ENCODE measurements at places on chromosomes 3 and 15.

GRCh38 chr3:28232659-28233058, 8.8 kb upstream of the CMC1 start:
- DNase-seq = no peak

GRCh38 chr3:38738630-38739395, 77.2 kb downstream of the SCN10A start:
- DNase-seq = peak; percentile 21

GRCh38 chr15:73015493-73015892, 36.8 kb upstream of the NEO1 start:
- no peak for DNase-seq

- DNase-seq = peak; percentile 25
Measured at GRCh38 chr3:123202451-123202850, 708 bp downstream of the SEC22A start.

GRCh38 chr15:50702762-50703334, 16.3 kb upstream of the TRPM7 start:
- no peak for DNase-seq

- no peak for DNase-seq
Measured at GRCh38 chr15:88623061-88623460, 1.9 kb downstream of the AEN start.

- no peak for DNase-seq
Measured at GRCh38 chr3:55002416-55002930, 74.6 kb upstream of the LRTM1 start.

- DNase-seq = no peak
Measured at GRCh38 chr3:80733522-80734176, 965.9 kb upstream of the ROBO1 start.

- no peak for DNase-seq
Measured at GRCh38 chr3:69322158-69322509, 63.8 kb downstream of the FRMD4B start.

GRCh38 chr3:143775459-143775858, 72.8 kb downstream of the SLC9A9 start:
- peak; percentile 20 for DNase-seq

DNA sequence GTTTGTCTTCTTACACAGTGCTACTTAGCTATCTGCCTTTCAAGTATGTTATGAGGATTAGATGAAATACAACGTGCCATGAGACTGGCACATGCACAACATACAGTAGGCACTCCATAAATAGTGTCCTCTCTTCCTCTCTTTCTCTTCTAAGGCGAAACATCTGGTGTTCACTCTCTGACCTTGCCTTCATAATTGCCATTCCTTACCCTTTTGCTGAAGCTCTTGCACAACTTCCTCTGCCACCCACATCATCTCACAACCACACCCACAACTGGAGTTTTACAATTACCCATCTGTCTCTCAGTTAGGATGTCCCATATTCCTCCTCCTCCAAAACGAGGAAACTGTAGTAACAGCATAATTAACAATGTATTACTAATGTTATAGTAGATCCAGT, 26.4 kb upstream of the ACP3 start:
- DNase-seq = no peak

GRCh38 chr3:104901396-104901795, 465.3 kb upstream of the ALCAM start:
- DNase-seq = no peak

- DNase-seq = no peak
Measured at GRCh38 chr3:161793194-161793930, 296.8 kb downstream of the OTOL1 start.

- DNase-seq = no peak
Measured at GRCh38 chr3:194315965-194316361, 35.2 kb downstream of the CPN2 start.

GRCh38 chr3:117622171-117622841, 912.7 kb downstream of the TUSC7 start:
- no peak for DNase-seq

DNA sequence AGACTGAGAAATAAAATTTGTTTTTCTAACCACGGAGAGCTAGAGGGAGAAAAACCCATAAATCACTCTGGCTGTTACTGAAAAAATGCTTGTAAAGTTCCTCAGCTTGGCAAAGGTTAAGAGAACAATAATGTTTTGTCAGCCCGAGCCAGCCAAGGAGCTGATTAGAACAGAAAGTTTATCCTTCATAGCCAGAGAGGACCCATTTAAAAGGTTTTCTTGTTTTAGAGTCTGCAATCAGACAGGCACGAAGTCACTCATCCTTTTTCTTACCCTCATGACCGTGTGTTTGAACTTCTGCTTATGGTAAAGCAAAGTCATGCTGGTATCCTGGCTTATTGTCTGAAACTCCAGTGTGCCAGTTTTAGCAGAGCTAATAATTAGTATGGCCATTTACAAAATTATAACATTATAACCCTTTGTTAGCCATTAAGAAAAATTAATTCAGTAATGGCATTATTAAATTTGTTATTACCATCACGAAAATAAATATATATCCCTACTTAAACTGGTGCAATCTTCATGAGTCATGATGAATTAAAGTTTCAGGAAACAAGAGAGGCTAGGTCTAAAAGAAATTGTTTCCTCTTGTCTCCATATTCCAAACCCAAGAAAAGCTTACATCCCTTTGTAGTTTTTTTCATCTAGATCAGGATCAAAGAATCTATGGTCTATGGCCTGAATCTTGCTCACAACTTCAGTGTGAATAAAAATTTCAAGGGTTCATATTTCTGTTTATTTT, 13.5 kb upstream of the STXBP5L start:
- DNase-seq = no peak

DNA sequence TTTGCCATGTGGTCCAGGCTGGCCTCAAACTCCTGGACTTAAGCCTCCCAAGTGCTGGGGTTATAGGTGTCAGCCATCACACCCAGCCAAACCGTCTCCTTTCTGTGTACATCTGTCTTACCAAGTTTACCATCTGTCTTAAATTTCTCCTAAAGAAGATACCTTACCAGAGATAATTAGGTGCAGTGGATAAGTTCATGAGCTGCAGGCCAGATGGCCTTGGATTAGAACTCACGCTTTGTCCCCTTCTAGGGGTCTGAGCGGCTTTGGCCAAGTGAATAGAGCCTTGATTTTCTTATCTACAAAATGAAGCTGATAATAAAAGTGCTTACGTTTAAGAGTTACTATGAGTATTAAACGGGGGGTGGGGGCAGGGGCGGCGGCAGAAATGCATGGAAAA, 103.9 kb downstream of the SUCLG2 start:
- DNase-seq = no peak

- no peak for DNase-seq
Measured at GRCh38 chr15:36951731-36952247, 148.6 kb downstream of the MEIS2 start.

GRCh38 chr15:77633134-77633912, 611 bp upstream of the LINGO1 start:
- peak; percentile 100 for DNase-seq

- DNase-seq = no peak
Measured at GRCh38 chr15:53588773-53589172, 170.7 kb downstream of the WDR72 start.

DNA sequence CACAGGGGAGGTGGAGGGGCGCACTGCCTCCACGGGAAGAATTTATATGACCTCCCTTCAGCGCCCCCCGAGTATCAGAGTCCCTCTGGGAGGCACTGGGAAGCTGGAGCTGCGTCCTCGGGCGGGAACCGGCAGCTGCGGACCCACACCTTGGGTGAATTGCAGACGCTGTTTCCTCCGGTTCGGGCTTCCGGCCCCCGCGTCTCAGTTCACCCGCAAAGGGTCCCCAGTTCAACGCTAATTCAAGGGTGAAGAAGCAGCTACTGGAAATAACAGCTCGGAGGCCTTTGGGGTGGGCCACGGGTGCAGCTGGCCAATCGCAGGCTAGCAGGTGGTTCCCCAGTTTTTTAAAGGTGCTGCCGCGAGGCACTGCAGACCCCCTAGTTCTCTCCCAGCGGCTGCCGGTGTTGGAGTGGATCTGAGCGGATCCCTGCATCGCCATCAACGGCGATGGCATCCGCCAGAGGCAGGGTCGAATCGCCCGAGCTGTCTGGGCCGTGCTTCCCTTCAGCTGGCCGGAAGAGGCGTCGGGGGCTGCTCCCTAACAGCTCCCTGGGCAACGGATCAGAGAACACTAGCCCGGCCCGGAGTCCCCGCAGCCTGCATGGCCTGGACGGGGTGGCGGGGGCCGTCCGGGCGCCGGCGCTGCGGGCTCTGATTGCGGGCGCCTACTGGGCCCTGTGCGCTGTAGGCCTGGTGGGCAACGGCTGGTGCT, 19.4 kb upstream of the ADAMTS7 start:
- no peak for DNase-seq

DNA sequence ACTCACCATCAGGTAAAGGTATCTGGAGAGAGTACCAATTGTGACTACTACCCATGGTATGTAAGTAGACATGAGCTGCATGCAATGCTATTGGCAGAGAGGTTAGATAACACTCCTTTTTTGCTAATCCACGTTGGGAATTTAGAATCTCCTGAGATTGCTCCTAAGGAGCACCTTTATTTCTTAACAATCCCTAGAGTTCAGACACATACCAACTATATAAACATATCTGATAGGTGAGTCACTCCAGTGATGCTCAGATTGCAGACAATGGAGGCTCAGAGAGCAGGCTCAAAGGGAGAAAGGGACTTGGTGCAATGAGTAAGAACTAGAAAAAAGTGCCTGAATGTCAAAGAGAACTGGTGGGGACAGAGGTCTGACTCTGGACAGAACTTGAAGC, 47.0 kb upstream of the LRRFIP2 start:
- no peak for DNase-seq

GRCh38 chr3:77281721-77282120, 241.8 kb downstream of the ROBO2 start:
- DNase-seq = no peak

- no peak for DNase-seq
Measured at GRCh38 chr15:31504462-31504839, 177.8 kb downstream of the KLF13 start.

DNA sequence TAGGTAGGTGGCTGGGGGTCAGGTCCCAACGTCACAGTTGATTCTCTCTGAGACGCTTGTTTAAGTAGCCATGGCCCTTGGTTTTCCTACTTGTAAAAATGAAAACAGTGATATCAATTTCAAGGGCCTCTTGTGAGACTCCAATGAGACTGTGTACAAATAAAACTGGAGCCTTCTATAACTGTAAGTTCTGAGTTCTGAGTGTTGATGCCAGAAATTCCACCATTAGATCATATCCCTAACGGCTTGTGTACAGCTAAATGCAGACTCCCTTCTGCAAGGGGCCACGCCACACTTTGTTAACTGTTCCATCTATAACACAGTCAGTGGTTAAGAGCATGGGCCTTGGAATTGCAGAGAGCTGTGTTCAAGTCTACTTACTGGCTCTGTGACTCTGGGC, 267.3 kb downstream of the TLE3 start:
- no peak for DNase-seq

DNA sequence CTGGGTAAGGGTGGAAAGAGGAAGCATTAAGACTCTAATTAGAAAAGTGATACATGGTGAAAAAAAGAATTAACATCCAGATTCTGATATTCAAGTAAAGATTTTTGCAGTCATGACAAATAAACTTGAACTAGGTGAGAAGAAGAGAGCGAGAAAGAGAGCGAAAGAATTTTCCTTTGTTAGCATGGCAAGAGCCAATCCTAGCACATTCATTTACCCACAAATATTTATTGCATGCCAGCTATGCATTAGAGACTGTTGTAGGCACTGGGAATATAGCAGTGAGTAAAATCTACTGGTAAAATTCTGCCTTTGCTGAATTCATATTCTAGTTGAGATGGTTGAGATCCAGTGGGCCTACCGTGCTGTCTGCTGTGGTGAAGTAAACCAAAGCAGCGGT, 177.9 kb upstream of the DPH6 start:
- no peak for DNase-seq

- DNase-seq = no peak
Measured at GRCh38 chr15:53331328-53332190, 427.9 kb downstream of the WDR72 start.

DNA sequence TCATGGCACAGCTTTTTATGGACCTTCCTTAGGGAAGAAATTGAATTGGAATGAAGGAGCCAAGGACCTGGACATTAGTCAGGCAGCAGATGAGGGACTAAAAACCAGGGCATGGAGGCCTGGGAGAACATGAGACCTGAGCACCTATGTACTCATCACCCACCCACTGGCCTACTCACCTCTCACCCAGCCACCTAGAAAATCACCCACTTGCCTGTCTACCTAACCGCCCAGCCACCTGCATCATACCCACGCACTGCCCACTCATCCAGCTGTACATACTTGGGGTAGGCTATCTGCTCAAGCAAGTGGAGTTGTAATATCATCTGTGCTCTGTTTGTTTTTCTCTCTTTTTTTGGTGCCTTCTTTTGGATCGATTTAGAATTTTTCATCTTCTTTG, 65.3 kb upstream of the SLCO2A1 start:
- no peak for DNase-seq

DNA sequence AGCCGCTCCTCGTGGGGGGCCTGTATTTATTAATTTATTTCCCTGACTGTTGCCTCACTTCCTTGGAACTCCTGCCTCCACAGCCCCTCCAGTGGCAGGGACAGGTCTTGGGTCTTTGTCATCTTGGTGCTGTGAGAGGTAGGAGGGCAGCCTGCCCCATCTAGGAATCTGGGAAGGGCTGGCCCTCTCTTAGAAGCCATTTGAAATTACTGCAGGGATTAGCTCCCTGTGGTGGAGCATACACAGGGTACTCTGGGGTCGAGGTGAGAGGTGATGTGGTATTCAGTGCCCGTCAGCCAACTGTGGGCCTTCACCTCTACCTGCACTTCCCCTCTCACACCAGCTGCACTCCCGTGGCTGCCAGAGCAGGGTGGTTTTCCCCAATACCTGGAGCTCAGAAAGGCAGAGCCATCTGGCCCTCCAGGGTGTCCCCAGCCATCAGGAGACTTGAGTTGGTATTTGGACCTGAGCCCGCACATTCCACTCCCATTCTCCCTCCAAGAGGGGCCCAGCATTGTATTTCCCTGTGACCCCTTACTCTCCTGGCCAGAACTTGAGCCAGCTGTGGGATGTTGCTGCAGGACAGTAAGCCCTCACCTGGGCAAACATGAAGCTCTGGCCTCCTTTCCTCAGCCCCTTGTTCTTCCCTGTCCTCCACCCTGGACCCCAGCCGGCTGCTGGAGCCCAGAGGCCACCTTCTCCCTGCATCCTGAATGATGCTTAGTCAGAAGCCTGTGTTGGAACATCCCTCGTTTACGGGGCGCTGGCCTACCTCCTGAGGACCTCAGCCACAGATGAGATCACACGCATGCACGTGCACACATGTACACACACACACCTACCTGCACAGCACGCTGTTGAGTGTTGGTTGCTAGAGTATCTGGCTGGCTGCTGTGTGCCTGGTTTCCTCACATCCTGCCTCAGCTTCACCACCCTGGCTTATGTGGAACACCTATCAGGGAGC, 2.0 kb upstream of the JMJD7 start:
- no peak for DNase-seq

- no peak for DNase-seq
Measured at GRCh38 chr3:73419179-73419803, 205.4 kb downstream of the PDZRN3 start.

DNA sequence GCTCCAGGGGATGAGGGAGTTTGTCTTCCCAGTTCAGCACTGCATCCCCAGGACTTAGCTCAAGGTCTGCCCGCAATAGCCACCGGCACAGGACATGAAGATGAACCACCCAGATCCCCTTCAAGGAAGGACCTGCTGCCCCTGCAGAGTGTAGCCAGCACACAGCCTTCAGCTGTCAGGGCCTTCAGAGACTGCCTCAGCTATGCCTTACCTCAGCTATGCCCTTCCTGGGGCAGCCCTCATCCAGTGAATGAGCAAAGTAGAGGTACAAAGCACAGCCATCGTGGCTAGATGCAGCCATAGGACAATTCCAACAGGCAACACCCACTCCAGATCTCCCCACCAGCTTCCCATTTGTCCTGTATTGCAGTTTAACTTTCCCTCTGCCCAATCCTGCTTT, 291.2 kb upstream of the STT3B start:
- DNase-seq = no peak

Data from HuH-7.5 (cell line).